ENCODE measurements at places on chromosomes 4 and X. TPM values are rescaled to one million over a fixed set of nuclear protein-coding genes. Genes with fewer than 3 reads are reported as not detected.

RBM47 gene
- 54.3 TPM for total RNA-seq

RTL3 gene
- total RNA-seq, result not detected

VCX gene
- not detected for total RNA-seq

P2RY8 gene
- total RNA-seq, result not detected

GPR82 gene
- not detected for total RNA-seq
